Adipocyte (in vitro differentiated cells): ENCODE measurements at places on chromosomes 1 and 21.

GRCh38 chr1:211518330-211519289 is 26.6 kb upstream of the RD3 start:
- no peak for DNase-seq

GRCh38 chr1:160207771-160208556 is 2.8 kb downstream of the PEA15 start:
- no peak for DNase-seq

GRCh38 chr21:34968414-34969333 is 80.4 kb downstream of the RUNX1 start:
- no peak for DNase-seq

DNA sequence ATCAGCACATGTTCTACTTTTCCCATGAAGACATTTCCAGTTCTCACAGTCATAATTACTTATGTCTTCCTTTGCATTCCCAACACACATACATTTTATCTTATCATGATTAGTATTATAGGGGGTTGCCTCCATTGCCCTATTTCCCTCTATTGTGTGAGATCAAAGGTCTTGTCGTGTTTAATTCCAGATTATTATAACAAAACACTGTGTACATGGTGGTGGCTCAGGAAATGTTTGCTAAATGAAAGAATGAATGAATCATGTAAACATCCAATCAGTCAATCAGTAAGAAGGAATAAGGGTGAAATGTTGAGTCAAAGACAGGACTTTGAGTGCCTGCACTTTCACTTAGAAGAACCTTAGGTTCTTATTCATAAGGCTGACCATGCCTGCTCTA is 376.0 kb downstream of the SMYD3 start:
- DNase-seq: no peak

DNA sequence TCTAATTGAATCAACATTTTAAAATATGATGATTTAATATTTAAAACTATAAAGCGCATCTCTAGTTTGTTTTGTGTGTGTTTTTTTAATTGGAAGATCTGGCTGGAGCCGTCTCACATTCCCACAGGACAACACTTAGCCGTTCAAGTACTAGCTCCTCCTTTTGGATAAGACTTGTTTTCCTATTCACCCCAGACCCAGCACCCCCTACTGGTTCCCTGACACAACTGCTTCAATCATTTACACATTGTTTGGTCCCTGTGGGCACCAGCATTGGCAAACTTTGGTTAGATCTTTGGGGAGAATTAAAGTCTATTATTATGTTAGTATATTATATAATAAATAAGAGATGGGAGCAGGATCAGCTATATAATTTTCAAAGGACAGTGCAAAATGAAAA is 34.5 kb downstream of the TYW3 start:
- no peak for DNase-seq

GRCh38 chr1:67571901-67572593 is 113.0 kb upstream of the GADD45A start:
- no peak for DNase-seq

GRCh38 chr1:246106342-246106763 is 400.7 kb downstream of the SMYD3 start:
- DNase-seq: no peak

- peak; percentile 70 for DNase-seq
Observed at GRCh38 chr1:8031176-8031785, 5.2 kb upstream of the ERRFI1 start.

DNA sequence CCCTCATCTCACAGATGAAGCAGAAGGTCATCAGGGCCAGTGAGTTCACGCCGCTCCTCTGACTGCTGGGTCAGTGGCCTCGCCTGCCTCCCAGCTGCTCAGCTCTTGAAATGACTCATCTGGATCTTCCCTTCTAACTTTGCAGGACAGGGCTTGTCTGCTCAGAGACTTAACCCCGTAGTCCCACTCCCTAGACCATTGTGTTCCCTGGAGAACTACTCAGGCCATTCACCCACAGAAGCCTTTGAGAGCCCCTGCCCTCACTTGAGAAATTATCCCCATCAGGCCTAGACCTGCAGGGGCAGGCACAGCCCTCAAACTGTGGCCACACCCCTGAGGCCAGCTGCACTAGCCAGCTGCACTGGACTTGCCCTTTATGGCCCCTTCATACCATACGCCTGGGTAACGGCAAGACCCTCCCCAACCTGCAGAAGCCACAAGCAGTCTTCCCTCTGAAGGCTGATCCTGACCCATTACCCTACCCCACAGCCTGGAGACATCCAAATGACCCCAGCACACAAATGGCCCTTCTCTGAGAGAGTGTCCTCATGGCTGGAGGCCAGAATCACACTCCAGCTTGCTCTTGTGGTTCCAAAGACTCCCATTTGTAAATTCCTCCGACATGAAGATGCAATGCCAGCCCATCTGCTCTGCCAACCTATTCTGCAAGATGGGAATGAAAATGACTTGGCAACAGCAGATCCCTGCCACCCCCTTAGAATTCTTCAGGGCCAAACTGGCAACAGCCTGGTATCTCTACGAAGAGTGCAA is 33.2 kb downstream of the RCSD1 start:
- DNase-seq: peak; percentile 42

DNA sequence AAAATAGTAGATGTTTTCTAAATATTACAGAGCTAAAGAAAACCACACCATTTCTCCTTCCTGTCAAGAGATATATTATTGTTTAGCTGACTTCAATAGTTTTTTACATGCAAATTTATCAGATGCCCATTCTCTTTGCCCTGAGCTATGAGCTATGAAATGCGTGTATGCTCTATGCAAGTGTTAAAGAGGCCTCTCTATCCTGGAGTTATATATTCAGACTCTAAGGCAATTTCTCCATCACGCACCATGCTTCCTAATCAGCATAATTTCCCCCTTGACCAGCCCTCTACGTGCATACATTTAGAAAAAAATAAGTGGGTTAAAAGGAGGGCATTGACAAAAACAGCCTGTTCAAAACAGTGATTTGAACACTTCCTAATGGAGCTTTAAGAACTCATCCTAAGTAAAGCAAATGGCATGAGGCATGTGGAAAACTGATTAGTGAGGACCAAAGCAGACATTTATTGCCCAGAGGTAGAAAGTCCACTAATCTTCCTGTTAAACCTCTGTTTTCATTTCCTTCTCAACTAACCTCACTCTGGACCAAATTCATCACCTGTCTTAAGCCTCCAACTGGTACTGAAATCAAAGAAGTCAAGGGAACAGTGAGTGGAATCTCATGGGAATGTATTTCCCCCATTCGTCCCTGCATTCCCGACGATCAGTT is 565.8 kb upstream of the PKN2 start:
- no peak for DNase-seq

DNA sequence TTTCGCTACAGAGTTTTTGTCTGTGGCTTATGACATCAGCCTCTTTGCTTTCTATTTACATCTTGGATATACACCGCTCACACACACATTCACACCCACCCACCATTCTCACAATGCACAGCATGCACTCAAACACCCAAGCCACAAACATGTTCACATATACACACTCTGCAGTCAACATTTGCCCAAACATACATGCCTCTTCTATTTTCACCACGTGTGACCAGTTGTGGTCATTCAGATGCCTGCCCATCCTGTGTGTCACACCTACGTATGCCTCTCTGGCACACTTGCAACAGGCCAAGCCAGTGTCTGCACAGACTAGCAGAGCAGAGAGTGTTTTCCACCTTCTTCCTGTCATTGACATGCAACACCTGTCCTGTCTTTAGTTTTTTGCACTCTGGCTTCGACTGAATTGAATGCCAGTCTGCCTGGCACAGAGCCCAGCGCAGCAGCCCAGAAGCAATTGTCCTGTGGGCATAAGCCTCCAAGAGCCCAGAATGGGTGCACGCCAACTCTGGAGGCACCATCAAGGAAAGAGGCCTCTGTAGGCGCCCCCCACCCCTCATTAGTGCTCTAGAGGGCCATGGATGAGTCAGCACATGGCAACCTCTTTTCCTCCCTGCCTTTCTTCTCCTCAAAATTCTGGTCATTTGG is 37.7 kb upstream of the LRRN2 start:
- DNase-seq: no peak

- DNase-seq: peak; percentile 64
Observed at GRCh38 chr1:94514095-94514727, 27.3 kb downstream of the F3 start.
